ENCODE measurements at places on chromosomes 2 and 18.
A peak's percentile ranks its signal among the peaks of the same experiment; 100 is the strongest.

GRCh38 chr18:68402784-68403183, 312.1 kb downstream of the TMX3 start:
- no peak for DNase-seq

- no peak for DNase-seq
Measured at GRCh38 chr2:159129824-159130223, 156.7 kb downstream of the WDSUB1 start.

GRCh38 chr2:57490741-57491140, 555.9 kb upstream of the VRK2 start:
- no peak for DNase-seq

GRCh38 chr18:72878143-72878542, 10.4 kb upstream of the NETO1 start:
- DNase-seq: no peak

- no peak for DNase-seq
Measured at GRCh38 chr2:120624738-120625446, 110.8 kb upstream of the GLI2 start.

- no peak for DNase-seq
Measured at GRCh38 chr2:23378496-23378895, 6.5 kb upstream of the KLHL29 start.

GRCh38 chr2:39068299-39069135, 52.3 kb downstream of the SOS1 start:
- DNase-seq: no peak

DNA sequence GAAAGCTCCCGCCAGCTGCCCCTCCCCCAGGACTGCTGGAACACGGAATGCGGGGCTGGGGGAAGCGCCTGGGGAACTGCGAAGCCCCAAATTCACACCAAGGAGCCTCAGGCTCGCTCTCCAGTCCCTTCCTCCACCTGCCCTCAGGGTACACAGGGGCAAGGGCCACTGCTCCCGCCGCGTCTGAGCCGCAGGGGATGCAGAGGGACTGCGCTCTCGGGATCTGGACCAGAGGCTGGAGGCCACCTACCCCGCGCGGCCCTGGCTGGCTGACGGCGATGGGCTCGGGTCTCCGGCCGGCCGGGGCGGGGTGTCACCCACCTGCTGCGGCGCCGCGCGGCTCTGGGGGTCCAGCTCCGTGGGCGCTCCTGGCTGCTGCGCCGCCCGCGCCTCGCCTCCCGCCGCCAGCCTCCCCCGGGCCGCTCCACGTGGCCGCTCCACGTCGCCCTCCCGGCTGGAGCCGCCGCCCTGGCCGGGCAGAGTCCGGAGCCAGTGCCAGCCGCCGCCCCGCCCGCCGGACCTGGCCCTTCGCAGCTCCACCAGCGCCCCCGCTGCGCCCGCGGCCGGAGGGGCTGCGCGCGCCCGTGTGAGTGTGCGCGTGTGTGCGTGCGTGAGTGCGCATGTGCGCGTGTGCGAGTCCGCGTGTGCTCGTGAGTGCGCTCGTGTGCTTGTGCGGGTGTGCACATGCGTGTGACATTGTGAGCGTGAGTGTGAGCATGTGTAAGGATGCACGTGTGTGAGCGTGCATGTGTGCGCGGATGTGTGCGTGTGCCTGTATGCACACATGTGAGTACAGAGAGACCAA, at the start of gene CGREF1:
TSS of gene CGREF1 (minus strand) at position 604 of the 805 bp plus-strand sequence. CDS start 14,762 bp downstream, outside the sequence.
- DNase-seq: no peak

DNA sequence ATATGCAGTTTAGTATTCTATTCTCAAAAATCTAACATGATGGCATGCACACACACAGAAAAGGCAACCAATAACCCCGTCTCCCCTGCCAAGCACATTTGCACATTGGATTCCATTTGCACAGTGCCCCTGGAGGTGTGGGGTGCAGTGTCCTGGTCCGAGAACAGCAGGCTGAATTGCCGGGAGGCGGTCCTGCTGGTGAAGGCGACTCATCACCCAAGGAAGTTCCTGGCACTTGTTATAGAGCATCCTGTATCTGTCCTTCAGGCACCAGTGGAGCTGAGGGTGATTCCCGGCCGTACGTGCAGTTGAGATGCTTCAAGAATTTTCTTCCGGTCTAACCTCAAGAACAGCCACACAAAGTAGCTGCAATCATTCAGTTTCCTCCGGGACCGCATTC, 73.0 kb upstream of the RAB12 start:
- no peak for DNase-seq

- no peak for DNase-seq
Measured at GRCh38 chr18:820591-821165, 8.6 kb upstream of the YES1 start.

GRCh38 chr2:233198026-233198425, 53.4 kb upstream of the ATG16L1 start:
- DNase-seq: no peak

DNA sequence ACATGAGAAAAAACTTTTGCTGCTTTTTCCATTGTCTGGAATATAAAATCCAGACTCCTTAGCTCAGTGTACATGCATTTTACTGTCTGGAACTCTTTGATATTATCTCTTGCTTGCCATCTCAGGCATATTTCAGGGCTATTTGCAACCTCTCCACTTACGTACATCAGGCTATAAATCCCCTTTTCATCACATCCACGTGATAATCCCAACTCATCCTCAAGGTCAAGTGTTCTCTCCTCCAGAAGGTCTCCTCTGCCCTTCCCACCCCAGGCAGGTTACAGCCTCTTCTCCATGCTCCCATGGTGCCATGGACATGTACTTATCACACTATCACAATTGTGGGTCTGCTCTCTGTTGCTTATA, 202.5 kb upstream of the RBMS1 start:
- DNase-seq: no peak

GRCh38 chr2:71510196-71510807, 56.9 kb downstream of the DYSF start:
- DNase-seq: peak; percentile 12

DNA sequence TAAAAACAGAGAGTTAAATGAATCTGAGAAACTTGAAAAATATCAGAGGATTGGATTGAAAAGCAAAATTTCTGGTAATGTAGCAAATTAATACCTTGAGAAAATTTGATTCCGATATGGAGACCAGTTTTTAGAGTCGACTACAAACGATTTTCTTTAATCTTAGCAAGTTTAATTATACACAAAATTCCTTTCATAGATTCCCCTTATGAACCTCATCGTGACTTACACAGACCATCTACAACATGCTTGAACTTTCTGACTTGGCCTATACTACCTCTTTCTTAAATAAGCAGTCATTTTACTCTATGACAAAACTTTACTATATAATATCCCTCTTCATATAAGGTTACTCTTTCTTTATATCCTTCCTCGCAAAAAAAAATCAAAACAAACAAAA, 769.6 kb upstream of the CRIM1 start:
- no peak for DNase-seq

DNA sequence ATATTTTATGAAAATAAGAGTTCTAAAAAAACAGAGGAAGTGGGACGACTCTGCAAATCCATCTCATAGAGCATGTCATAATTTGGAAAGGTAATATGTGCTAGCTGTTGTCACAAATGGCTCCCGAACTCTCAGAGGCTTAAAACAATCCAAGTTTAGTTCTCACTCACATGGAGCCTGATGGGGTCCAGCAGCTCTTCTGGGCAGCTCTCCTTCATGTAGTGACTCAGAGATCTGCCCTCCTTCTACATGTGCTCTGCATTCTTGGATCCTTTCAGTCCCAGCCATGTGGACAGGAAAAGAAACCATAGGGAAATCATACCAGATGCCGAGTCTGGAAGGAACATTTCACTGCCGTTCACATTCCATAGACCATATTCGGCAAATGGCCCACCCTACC, 180.1 kb upstream of the APCDD1 start:
- no peak for DNase-seq

DNA sequence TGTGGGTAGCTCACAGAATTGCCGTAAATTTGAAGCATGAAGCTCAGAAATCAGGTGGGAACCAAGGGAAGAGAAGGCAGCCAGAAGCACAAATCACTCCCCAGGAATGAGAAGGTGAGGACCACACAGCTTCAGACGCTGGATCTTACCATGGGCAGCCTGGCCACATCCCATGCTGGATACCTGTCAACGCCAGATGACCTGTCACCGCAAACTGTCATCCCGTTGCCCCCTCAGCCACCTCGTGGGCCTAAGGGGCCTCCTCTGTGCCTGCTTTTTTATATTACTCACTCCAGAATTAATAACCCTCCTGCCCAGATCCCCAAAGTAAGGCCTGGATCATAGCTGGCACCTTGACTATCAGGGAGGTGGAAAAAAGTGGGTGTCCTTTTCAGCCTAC, 129.9 kb upstream of the MSH6 start:
- no peak for DNase-seq

DNA sequence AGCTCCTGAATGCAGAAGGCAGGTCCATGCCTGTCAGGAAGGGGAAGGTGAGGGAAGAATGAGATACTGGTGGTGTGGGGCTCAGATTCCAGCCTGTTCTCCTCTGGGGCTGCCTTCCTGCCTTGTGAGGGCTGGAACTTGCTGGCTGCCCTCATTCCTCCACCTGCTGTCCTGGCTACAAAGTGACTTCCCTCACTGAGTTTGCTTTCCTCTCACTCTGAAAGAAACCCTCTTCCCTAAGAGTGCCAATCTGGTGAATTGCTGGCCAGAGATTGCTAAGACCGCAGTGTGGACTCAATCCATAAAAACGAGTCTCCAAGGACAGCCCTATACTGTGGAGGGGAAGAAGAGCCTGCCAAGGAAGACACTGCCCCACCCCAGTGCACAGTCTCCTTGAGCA, 664.4 kb upstream of the HS6ST1 start:
- no peak for DNase-seq

GRCh38 chr2:134461511-134461910, 207.6 kb downstream of the MGAT5 start:
- no peak for DNase-seq

DNA sequence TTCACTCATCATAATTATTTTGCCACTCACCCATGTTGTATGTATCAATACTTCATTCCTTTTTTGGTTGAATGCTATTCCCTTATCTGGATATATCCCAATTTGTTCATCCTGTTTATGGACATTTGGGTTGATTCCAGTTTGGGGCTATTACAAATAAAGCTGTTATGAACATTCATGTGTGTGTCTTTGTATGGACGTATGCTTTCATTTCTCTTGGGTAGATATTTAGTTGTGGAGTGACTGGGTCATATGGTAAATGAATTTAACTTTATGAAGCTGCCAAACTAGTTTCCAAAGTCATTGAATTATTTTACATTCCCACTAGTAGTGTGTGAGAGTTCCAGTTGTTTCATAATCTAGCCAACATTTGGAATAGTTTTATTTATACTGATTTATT, 2.7 kb downstream of the FAM228B start:
- DNase-seq: no peak

GRCh38 chr18:45359275-45360009, 255.8 kb upstream of the SLC14A2 start:
- no peak for DNase-seq

DNA sequence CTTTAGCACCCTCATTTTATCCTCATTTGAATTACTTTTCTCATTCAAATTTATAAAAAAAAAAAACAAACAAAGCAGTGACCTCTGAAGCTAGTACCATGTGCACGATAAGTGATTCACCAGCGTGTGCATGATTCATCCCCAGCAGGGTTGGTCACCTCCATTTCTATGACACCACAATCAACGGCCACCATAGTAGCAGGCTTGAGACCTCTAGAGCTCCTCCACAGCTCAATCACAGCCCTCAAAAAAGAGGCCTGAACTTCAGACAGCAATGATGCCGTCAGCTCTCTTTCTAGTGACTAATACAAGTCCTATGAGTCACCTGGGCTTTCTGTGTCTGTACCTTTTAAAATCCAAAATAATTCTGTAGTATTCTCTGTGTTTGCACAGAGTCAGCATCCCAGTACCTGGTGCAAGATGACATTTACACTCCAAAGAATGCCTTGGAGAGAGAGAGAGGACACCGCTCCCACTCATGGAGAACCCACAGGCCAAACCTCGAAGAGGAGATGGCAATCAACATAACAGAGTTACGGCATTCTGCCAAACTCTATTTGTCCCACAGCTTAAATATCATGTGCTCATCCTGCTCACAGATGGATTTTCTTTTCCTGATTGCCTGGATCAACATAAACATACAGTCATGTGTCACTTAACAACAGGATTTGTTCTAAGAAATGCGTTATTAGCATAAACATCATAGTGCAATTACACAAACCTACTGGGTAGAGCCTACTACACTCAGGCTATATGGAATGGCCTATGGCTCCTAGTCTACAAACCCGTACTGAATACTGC, 58.7 kb downstream of the L3MBTL4 start:
- peak; percentile 37 for DNase-seq

DNA sequence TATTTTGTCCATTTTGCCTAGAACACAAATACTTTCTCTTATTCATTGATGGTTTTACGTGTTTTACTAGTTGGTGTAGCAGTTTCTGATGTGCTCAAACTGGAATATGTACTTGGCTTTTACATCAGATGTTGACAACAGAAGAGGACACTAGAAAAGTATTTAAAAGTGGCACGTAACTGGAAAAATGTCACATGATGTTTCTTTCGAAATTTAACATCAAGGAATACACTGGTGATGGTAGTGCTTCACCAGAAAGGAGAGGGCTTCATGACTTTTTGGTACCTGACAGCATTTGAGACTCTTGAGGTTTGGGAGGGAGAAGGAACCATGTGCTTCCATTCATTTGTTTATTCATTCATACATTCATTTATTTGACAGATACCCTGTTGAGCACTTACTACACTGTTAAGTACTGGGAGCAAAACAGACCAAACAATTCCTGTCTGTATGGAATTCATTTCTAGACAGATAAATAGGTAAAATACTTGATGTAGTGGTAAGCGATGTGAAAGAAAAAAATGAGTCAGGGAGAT, 1.5 kb downstream of the GIGYF2 start:
- no peak for DNase-seq

- no peak for DNase-seq
Measured at GRCh38 chr18:9029131-9029530, 73.4 kb upstream of the NDUFV2 start.

DNA sequence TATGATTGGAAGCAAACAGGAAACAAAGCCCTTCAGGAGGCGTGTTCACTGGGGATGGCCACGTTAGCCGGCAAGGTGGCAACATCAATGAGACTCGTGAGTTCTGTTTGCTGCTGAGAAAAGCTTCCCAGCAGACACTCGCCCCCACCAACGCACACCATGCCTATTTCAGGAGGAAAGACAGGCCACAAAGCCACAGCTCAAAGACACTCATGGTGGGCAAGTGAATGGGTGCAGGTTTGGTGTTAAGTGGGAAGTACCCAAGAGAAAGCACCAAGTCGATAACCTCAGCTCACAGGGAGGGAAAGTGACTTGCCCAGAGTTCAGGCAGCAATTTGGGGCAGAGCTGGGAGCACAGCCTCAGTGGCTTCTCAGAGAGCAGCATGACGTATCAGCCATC, 10.5 kb upstream of the MTERF4 start:
- DNase-seq: no peak

All from T1000 (cell line).